ENCODE measurements at places on chromosomes 4 and X.
A peak's percentile ranks its signal among the peaks of the same experiment; 100 is the strongest.

GRCh38 chr4:151167561-151167960 is 68.1 kb downstream of the RPS3A start:
- DNase-seq, result no peak

DNA sequence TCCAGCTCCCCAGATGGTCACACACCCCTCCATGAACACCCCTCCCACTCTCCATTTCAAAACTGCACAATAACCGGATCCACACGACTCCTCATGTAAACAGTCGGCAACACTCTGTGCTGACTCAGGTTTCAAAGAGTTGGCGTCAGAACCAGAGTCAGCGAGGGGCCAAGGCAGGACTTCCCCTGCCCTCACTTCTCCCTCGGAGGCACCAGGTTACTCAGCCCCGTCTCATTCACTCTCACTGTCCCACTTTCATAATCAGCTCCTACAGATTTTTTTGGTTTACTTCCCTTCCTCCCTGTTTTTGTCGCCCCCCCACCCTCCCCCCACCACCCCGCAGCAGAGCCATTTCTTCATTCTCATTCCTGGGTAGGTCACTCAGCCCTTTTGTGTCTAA is 2.7 kb upstream of the TIMP1 start:
- no peak for DNase-seq

- DNase-seq, result no peak
These were observed 277.8 kb downstream of the DMD start for GRCh38 chrX:32933548-32933947.

- DNase-seq, result no peak
These were observed 236.1 kb downstream of the OPHN1 start for GRCh38 chrX:68196939-68197791.

DNA sequence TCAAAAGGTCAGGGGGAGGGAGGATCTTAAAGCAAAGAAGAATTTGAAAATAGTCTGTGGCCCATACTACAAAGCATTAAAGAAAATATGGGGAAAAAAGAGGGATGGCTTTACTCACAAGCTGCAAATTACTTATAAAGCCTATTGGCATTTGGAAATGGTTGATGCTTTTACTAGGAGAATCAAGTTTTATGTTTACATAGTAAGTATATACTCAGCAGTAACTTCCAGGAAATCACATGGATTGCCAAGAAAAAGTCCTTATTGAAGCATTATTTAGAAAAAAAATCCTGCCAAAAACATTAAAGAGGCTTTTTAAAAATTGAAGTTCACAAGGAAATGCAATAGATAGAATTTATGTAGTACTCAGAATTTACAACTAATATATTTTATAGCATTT is 8.4 kb upstream of the SH3RF1 start:
- no peak for DNase-seq

- no peak for DNase-seq
These were observed 13.0 kb downstream of the SH3BP2 start for GRCh38 chr4:2805712-2806389.

GRCh38 chr4:8891646-8892555 is 20.3 kb upstream of the HMX1 start:
- no peak for DNase-seq

DNA sequence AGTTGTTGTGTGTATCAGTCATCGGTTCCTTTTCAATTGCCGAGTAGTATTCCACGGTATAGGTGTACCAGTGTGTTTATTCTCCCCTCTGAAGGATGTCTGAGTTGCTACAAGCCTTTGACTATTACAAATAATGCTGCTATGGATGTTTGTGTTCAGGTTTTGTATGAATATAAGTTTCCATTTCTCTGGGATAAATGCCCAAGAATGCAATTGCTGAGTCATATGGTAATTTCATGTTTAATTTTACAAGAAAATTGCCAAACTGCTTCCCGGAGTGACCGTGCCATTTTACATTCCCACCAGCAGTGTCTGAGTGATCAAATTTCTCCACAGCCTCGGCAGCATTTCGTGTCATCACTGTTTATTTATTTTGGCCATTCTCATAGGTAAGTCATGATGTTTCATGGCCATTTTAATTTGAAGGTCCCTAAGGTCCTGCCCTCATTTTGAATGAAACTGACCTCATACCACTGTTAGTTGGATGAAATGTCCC is 73.9 kb downstream of the IRF2 start:
- DNase-seq, result no peak

DNA sequence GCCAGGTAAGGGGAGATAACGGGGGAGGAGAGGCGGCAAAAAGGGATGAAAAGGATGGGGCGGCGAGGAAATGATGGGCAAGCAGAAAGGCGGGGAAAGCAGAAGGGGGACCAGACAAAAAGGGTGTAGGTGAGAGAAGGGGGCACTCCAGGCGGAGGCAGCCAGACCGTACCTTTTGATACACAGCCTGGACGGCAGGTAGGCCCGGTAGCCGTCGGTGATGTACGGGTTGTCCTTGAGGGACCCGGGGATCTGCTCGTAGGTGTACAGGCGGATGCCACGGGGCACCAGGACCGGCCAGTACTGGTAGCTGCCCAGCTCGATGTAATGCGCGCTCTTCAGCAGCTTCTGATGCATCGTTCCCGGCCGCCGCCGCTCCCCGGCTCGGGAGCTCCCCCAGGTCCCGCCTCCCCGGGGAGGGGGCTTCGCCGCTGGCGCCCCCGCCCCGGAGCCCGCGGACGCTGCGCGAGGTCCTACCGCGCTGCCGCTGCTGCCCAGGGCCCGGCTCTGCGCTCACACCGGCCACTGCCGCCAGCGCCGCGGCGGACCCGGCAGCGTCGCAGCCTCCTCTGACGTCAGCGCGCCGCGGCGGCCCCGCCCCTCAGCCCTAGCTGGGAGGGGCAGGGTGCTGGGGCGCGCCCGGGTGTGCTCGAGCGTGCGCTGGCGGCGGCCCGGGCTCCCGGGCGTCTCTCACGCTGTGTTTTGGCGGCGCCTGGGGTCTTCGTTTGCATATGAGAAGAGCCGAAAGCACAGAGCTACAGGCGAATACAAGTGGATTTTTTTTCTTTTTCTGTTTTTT is at the start of gene PAQR3:
Gene PAQR3, minus strand, starts transcription at position 571 of the 799 bp plus-strand sequence. Its CDS starts 214 bp downstream, at position 357.
- DNase-seq, result peak; percentile 66

GRCh38 chrX:100409610-100410590 is at the start of gene PCDH19:
Gene PCDH19, minus strand, starts transcription at chrX:100410273. Its CDS starts 1,676 bp downstream, at chrX:100408597.
- DNase-seq, result no peak

GRCh38 chr4:123299212-123299691 is 97.3 kb upstream of the SPRY1 start:
- no peak for DNase-seq

- no peak for DNase-seq
These were observed 346.4 kb downstream of the PTTG2 start for GRCh38 chr4:38306482-38307071.

GRCh38 chr4:25890571-25891485 is 23.2 kb upstream of the SMIM20 start:
- no peak for DNase-seq

GRCh38 chrX:15812192-15812938 is 22.1 kb downstream of the ZRSR2 start:
- DNase-seq, result no peak

DNA sequence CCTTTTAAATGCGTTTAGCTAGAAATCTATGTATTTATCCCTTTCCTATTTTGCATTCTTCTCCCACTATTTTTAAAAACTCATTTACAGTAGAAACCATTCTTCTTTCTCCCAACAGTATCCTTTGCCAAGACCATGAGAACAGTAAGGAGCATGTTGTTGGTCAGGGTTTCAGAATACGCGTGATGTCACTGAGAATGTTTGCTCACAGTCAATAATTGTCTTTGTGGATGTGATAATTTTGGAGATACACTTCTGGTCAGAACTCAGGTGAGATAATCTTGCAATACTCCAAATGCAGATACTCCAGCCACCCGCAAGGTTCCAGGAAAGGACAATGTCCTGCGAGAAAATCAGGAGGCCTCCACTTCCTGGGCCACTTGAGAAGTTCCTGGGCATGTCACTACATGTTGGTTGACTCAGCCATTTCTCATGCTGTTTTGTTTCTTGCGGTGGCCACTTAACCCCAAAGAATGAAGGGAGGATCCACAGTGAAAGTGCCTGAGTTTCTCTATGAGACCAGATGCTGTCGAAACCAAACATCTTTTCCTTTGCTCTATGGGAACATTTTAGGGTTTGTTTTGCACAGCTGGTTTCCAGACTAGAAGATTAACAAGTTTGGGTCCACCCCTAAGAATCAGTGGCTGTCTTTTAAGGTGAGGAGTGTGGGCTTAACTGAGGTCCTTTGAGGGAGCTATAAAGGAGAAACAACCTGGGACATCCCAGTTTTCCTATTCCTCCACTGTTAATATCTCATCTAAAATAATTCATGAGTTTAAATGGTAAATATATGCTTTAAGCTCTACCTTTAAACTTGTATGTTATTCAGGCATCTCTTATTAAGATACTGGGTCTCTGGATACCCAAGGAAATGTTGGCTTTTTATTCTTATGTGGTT is 116.0 kb downstream of the SOWAHB start:
- DNase-seq, result no peak

- DNase-seq, result no peak
These were observed 8.8 kb downstream of the DIAPH2 start for GRCh38 chrX:96693407-96693806.

DNA sequence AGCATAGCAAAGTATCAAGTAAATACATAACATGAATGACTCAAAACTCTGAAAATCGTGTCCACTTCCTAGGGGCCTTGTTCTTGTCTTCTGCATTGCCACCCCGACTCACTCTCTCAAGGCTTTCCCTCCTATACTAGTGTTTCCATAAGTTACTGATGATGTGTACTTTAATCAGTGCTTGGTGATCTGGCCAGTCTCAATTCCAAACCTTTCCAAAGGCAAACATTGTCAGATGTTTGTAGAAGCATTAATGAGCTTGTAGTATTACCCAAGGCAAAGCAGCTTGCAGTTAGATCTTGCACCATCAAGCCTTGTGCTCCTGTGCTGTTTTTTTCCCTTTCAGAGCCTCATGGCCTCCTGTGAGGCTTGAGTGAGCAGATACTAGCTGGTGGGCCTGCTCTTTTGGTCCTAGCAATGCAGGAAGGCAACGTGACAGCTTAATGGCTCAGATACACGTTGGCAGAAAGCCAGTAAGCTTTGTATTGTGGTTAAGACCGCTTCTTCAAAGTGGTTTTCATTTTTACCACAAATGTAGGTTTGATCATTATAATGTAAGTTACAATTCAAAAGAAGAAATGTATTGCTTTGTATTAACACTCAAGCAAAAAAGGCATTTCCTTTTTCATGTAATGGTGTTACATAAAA is 51.8 kb downstream of the RBPJ start:
- peak; percentile 83 for DNase-seq

- no peak for DNase-seq
These were observed 95.6 kb downstream of the ADAMTS3 start for GRCh38 chr4:72473434-72473900.

GRCh38 chrX:69503228-69503781 is 821 bp upstream of the NALF2 start:
- no peak for DNase-seq

GRCh38 chr4:15436513-15436912 is 8.7 kb downstream of the C1QTNF7 start:
- no peak for DNase-seq

DNA sequence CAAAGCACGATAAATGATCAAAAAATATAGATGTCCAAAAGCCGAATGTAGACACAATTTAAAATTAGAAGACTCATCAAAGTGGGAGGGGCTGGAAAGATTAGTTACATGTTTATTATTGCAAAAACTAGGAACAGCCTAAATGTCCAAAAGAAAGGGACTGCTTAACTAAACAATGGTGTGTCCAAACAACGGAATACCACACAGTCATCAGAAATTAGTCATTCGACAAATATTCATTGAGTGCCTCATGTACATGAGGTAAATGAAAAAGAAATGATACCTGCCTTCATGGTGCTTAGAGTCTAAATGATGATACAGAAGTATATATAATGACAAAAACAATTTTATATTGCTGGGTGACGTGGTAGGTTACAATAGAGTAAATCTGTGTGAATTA is 139.7 kb downstream of the MAML3 start:
- DNase-seq, result no peak

DNA sequence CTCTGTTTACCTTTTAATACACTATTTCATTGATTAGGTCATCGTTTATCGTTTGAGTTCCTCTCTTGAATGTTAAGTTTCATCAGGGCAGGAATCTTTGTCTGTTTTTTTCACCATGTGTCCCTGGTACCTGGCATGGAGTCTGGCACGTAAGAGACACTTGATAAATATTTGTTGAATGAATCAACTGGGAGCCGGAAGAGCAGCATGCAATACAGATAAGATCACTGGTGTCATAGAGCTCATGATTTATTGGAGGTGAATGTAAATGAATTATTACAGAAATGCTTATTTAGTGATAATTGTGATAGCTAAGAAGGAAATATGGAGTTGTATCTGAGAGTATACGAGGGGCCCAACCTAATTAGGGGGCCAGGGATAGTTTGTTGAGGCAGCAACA is 62.8 kb downstream of the UCHL1 start:
- DNase-seq, result no peak

- DNase-seq, result no peak
These were observed 2.9 kb downstream of the GNRHR start for GRCh38 chr4:67751260-67751659.

- no peak for DNase-seq
These were observed 618.2 kb upstream of the PCDH10 start for GRCh38 chr4:132530861-132531260.

GRCh38 chr4:164224871-164225270 is 529.1 kb upstream of the SMIM31 start:
- DNase-seq, result no peak

GRCh38 chr4:38266616-38267015 is 306.4 kb downstream of the PTTG2 start:
- no peak for DNase-seq

DNA sequence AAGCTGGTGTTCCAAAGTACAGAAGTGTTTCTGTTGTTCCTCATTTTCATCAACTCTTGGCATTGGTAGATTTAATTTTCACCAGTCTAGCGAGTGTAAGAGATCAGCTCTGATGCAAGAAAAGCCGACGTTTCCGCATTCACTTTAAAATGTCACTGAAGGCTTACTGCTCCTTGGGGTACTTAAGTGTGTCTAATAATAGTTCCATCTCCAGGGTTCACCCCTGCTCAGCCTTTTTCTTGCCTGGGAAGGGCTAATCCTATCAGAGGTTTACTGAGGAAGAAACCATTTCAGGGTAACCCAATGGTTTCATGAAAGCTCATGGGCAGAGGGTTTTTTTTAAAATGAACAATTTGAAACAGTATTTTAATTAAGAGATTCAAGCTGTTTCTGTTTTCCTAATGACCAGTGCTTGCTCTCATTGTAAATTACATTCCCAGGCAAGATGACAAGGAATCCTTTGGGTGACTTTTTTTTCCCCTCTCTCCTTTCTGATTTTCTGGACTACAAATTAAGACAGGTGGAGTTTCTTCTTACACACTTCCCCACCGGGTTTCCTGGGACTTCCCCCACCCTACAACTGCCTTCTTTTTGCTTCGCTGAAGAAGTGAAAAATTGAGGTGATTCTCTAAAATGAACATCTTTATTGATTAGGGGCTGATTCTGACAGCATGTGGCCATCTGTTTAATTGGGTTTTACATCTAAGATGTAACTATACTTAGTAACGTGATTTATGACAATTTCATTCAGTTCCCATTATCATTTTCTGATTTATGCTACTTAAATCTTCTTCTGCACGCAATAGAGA is 78.7 kb upstream of the CBLL2 start:
- DNase-seq, result no peak

Data from KG1 (cell line).